ENCODE measurements at places on chromosomes 12 and 14.
A peak's percentile ranks its signal among the peaks of the same experiment; 100 is the strongest.

- DNase-seq: no peak
These were observed 7.6 kb upstream of the USP15 start for GRCh38 chr12:62252576-62252975.

DNA sequence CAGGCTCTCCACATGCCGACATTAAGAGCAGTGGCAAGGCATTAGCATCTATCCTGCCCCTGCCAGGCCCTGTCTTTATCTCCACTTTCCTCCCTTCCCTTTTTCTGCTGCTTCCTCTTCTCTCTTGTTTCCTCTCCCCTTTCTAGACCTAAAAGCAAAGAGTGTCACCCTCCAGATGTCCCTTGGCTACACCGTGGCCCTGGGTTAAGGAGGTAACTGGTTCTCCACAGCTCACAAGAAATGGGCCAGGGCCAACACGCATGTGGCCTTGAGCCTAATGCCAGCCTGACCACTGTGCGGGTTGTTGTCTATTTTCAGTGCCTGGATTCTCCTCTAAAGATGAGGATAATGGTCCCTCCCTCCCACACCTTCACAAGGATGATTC, 41.7 kb upstream of the DDX11 start:
- DNase-seq: no peak

GRCh38 chr12:20248646-20249045, 119.7 kb upstream of the PDE3A start:
- no peak for DNase-seq

- no peak for DNase-seq
These were observed 373.2 kb downstream of the ATP23 start for GRCh38 chr12:58314610-58315009.

GRCh38 chr12:19030180-19030579, 99.4 kb upstream of the PLEKHA5 start:
- DNase-seq: no peak

GRCh38 chr12:72057330-72057914, 118.8 kb downstream of the TPH2 start:
- no peak for DNase-seq

DNA sequence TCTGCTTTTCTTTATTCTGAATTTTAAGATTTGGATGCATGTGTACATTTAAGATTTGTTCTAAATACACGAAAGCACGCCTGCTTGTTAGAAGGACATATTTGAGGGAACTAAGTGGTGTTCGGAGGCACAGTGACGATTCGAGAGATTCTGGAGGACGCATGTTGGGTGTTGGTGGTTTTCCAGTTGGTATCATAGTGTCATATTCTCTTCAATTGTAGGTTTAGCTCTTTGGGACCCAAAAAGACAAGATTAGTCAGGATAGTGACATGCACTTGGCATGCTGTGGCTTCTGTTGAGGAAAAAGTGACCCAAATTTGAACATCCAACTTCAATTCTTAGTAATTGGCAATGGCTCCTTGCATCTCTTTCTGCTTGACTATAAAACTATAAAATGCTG, 30.1 kb downstream of the PRKCH start:
- DNase-seq: no peak

DNA sequence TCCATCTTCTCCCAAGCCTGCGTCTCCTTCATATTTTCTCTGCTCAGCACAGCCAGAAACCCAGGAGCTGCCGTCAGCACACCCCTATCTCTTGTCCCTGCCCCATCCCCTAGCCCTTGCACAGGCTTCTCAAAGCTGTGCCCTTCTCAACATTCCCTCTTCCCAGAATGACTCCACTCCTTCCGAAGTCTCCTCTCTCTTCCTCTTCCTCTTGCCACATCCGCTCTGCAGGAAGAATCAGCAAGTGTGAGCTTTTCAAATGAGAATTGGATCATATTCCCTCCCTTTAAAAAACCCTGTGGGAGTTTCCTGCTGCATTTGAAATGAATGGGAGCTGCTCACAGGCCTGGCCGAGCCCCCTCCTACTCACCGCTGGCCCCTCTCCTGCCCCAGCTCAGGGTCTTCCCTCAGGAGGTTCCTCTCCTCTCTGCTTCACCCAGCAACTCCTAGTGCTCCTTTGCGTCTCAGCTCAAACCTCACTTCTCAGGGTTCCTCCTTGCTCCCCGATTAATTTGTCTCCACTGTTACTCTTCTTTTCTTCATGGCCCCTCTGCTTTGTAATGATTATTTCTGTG, 528.5 kb upstream of the CCDC196 start:
- peak; percentile 67 for DNase-seq

- peak; percentile 17 for DNase-seq
These were observed 653 bp upstream of the IFI27 start for GRCh38 chr14:94109915-94110250.

GRCh38 chr12:111178181-111179081, 190.5 kb downstream of the PHETA1 start:
- DNase-seq: no peak

DNA sequence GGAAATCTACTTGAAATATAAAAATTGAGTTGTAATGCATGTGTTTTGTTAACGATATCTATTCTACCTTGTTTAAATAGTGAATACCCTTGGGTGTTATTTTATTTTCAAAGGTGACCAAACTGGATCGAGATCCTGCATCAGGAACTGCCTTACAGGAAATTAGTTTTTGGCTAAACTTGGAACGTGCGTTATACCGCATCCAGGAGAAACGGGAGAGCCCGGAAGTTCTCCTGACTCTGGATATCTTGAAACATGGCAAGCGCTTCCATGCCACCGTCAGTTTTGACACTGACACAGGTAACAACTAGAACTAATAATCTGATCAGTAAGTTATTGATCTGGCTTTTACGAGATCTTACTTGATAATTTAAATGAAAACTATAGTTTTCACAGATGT, 15.9 kb downstream of the DYNC1H1 start:
- DNase-seq: no peak

- DNase-seq: no peak
These were observed 196.6 kb downstream of the PCNX1 start for GRCh38 chr14:71103662-71104484.

DNA sequence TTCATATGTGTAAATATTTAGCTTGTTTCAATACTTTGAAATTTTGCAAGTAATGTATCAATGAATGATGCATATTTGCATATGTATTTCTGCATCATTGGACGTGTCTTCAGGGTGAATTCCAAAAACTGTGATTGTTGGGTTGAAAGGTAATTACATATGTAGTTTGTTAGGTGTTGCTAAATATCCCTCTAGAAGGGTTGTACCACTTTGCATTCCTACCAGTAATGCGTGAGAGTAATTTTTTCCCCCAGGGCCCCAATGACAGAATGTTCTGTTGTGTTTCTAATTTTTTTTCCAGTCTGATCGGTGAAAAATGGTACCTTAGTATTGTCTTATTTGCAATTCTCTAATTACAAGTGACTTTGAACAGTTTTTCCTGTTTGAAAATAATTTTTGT, 408.9 kb downstream of the NAV3 start:
- no peak for DNase-seq

- no peak for DNase-seq
These were observed 16.5 kb upstream of the SMIM10L1 start for GRCh38 chr12:11154400-11154925.

DNA sequence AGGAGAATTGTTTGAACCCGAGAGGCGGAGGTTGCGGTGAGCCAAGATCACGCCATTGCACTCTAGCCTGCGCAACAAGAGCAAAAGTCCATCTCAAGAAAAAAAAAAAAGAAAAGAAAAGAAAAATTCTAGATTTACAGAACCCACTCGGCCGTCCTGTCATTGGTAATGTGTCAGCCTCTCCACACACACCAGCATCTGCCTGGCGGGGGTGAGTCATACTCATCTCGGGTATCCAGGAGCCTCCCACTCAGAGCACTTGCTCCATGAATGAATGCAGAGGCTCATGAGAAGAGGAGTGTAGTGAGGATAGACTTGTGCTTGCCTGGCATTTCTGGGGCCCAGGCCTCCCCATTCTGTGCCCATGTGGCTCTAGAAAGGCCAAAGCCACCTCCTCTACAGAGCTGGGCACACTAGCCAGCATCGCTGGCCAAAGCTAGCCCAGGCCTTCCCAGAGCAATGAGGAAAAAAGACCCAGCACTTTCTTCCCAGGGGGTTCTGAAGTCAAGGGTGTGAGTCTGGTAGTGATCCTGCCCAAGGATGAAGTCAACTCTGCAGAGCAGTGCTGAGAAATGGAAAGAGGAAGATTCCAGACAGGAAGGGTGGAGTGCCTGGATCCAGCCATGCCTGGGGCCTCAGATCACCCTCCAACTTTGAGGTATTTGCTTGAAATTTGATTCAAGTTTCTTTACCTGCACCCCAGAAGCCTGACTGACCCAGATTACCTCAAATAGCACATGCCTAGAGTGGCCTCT, 31.2 kb upstream of the KLC1 start:
- DNase-seq: no peak

DNA sequence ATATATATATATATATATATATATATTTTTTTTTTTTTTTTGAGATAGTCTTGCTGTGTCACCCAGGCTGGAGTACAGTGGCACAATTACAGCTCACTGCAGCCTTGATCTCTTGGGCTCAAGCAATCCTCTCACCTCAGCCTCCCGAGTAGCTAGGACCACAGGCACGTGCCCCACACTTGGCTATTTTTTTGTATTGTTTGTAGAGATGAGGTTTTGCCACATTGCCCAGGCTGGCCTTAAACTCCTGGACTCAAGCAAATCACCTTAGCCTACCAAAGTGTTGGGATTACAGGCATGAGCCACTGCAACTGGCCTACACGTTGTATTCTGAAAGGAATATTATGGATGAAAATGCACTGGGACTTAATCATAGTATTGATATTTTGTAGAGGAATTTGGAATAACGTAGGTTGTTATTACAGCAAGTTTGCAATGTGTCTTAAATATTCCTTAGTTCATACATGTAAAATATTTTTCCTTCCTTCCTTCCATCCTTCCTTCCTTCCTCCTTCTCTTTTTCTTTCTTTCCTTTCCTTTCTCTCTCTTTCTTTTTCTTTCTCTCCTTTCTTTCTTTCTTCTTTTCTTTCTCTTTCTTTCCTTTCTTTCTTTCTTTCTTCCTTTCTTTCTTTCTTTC, 862 bp downstream of the KLRB1 start:
- no peak for DNase-seq

DNA sequence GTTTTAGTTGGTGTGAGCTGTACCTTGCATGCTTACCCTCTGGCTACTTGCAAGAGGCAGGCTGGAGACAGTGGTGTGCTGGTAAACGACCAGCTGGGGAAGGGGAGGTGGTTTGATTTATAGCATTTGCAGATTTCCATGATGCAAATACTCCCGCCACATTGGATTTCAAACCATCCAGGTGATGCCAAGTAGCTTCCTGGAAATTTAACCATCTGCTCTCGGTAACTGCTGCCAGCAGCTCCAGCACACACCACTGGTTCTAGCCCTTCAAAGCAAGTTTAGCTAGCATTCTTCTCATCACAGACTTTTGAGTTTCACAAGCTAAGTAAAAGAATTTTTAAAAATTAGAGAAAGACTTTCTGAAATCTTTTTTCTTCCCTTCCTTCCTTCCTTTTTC, 104.5 kb upstream of the AMIGO2 start:
- no peak for DNase-seq

GRCh38 chr14:47422191-47422590, 253.2 kb downstream of the MDGA2 start:
- DNase-seq: peak; percentile 48

DNA sequence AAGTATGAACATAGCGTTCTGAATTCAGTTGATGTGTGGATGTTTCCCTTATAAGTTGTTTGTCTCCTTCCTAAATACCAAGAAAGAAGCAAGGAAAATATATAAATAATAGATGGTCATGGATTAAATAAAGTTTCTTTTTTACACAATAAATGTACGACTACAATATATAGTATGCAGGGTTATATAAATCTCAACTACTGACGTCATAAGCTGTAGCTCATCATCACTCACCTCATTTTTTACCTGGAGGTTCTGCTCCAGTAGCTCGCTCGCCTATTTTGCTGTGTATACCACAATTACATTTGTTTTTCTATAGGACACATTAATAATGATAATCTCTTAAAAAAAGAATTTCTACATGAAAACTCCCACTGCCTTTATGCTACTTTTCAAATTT, 109.5 kb downstream of the NTS start:
- no peak for DNase-seq

DNA sequence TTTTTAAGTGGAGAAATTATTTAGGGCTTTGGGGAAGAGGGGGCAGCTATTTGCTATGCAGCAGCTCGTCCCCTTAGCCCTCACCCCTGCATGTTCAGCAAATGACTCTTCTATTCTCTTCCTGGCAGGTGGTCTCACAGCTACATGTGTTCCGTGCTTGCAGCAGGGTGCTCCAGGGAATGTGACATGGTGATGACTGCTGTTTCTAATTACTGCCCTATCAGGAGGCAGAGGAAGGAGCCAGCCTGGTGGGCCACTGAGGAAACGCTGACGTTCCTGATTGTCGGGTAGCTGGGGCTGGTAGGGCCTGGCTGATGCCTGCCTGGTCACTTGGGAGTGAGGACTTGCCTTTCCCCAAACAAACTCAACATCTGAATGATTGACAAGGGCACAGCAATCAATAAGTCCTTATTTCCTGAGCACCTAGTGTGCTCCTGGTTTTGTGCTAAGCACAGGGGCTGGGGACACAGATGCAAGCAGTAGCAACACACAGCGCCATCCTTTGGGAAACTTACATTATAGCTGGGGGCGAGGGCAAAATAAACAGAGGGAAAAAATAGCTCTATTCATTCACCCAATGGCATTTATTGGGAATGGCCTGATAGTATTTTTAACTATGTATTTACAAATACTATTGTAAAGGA, 377.8 kb downstream of the FUT8 start:
- no peak for DNase-seq

GRCh38 chr14:101737414-101738339, 23.8 kb upstream of the PPP2R5C start:
- DNase-seq: no peak

- no peak for DNase-seq
These were observed 37.3 kb downstream of the PTGER2 start for GRCh38 chr14:52351233-52352060.

GRCh38 chr12:97194546-97194945, 268.1 kb upstream of the RMST start:
- DNase-seq: no peak

DNA sequence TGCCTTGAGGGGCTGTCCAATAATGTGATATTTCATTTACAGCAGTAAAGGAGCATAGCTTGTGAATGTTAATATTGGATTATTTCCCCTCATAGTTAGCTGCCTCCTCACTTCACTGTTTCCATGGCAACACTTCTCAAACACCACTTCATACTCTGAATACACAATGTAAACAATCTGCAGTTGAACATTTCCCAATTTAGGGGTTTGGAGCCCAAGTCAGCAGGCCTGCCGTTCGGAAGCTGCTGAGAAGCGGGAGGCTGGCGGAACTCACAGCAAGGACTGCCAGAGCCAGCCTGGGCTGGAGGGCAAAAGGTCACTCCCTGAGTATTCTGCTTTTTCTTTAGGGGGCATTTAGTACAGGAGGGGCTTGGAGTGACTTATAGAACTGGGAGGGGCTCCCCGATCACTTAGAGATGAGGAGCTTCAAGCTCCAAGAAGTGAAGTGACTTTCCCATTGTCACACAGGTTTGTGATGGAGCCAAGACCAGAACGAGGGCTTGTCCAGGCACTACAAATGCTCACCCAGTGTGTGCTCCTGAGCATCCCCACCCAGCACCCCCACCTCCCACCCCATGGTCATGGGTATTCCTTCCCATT, 12.1 kb upstream of the SLC24A4 start:
- no peak for DNase-seq

- peak; percentile 87 for DNase-seq
These were observed at the start of gene FOXN3 for GRCh38 chr14:89417091-89417464. Gene FOXN3 (minus strand): TSS chr14:89417233. CDS start chr14:89412476, 4,757 bp downstream.
